Foreskin keratinocyte (primary cell): ENCODE measurements at places on chromosomes 11 and 22.

DNA sequence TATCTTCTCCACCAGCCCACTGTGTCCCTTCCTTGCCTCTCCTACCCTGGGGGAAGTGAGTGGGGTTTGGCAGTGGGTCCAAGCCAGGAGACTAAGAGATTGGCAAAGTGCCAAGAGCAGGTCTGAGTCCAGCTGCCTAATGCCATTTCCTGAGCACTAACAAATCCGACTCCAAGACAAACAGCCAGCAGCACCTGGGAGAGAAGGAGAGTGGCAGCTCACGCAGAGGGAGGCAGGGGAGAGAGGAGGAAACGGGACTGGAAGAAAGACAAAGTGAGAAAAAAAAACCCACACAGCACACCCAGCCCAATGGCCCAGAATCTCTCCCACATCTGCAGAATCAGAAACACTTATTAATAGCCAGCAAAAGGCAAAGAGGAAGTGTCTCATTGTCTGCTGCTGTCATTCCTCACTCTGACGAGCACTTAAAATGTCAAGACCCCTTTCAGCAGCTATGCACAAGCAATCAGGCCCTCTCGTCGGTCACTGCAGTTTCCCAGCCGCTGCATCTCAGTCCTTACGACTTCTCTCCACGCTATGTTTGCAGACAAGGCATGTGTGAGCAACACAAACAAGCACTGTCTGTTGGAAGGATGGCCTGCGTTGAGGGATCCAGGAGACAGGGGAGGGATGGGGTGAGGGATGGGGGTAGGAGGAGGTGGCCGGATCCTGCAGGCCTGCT lies 558.4 kb upstream of the CADM1 start:
- DNase-seq: no peak

- no peak for DNase-seq
These were observed 16.7 kb downstream of the ACRV1 start for GRCh38 chr11:125663910-125664309.

DNA sequence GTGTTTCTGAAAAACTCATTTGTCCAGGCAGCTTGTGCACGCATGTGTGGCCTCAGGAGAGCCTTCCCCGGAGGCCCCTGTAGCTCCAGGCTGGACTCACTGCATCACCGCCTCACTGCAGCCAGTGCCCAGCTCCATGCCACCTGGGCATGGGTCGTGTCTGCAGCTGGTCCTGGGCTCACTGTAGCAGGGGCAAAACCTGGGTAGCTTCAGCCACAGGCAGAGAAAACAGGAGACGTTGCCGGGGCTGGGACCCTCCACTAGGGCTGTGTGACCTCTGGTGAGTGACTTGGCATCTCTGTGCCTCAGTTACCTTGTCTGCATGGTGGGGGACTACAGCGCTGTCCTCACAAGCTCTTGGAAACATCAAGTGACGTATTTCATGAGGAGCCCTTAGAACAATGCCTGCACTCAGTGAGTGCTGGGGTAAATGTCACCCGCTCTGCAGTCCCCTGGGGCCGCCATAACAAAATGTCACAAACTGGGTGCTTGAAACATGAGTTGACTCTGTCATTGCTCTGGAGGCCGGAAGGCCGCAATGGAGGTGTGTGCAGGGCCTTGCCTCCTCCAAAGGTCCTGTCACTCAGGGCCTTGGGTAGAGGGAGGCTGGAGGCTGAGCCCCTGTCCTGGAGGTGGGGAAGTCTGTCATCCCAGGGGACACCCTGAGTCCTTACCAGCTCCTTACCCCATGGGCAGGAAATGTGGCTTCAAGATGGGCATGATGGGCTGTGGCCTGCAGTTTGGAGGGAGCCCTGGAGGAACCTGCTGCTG lies 488.7 kb downstream of the TBC1D22A start:
- DNase-seq: no peak

DNA sequence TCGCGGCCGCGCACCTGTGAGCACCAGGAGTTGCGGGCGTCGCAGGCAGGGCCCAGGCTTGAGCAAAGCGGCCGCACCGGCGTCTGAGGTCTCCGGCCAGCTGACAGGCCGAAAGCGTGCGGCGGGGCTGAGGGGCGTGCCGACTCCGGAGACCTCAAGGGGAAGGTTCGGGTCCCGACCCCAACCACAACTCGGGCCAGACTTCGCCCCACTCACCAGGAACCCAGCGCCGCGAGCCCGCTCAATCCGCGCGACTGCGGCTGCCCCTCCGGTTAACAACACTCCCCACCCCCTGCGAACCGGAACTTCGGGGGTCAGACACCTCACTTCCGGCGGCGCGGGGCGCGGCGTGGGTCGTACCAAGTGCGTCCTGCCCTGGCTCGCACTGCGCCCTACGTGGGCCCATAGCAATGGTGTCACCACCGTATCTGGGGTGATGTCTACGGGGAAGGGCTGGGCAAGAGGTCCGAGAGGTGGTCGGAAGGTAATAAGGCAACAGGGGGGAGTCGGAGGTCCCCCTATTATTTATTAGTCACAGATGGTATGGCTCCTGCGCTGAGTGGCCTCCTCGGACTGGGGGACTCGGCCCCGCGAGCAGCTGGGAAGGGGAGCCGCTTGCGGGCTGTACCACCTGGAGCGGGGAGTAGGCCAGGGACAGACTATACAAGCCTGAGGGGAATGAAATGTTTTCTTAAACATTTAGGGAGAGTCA lies at the start of gene SYVN1:
Gene SYVN1 (minus strand): TSS at position 280 of the 712 bp plus-strand sequence. CDS start 918 bp downstream, outside the sequence.
- DNase-seq: no peak

DNA sequence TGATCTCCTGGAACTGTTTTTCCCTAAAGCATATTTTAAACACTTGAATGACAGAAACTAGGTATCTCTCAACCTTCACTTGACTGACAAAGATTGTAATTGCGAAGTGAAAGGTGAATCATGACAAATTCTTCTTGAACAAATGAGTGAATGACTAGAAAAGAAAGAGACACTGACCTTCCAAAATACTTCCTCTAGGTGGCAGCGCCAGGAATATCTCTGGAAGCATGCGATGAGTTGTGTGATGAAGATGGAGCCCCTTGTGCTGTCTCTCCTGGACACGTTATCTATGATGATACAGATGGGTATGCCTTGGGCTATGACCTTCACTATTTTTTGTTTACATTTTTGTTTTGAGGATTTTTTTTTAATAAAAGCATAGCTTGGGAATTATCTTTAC lies 7.0 kb upstream of the CASP12 start:
- DNase-seq: no peak

DNA sequence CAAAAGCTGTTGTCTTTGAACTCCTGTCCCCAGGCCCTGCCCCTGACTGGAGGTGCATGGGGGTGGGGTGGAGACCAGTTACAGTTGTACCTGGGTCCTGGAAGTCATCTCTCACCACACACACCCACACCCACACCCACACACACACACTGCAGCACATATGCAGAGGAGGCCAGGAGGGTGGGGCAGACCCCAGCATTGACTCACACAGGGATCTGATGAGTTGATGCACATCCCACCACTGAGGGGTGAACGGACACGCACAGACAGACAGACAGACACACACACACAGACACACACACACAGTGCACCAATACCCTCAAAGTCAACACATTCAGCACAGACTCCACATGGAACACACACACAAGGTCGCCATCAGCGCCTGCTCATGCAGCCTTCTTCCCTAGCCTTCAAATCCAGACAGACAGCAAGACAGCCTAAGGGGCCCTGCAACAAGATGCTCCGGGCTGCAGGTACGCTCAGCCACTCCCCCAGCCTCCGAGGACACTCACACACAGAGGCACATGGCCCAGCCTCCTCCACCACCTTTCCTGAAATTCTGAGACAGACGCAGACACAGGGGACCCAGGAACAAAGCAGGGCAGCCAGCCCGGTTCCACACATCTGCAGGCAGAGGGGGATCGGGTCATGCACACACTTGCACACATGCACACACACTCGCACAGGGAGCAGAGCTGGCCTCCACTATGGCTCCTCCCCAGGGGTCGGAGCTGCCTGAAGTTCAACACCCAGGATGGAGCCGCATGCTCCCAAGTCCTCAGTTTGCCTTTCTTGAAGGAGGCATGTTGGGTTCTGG lies 26.5 kb downstream of the SYT7 start:
- peak; percentile 10 for DNase-seq
